ENCODE measurements at places on chromosomes 4 and X.

- DNase-seq: no peak
These were observed 30.0 kb upstream of the HUWE1 start for GRCh38 chrX:53716328-53717088.

GRCh38 chr4:30559481-30559880, 160.7 kb upstream of the PCDH7 start:
- DNase-seq: no peak

GRCh38 chr4:87216469-87216868, 3.9 kb downstream of the KLHL8 start:
- DNase-seq: no peak

- no peak for DNase-seq
These were observed 380.4 kb downstream of the GPM6A start for GRCh38 chr4:175431694-175432093.

- no peak for DNase-seq
These were observed 307 bp upstream of the ATRX start for GRCh38 chrX:77786365-77786680.

DNA sequence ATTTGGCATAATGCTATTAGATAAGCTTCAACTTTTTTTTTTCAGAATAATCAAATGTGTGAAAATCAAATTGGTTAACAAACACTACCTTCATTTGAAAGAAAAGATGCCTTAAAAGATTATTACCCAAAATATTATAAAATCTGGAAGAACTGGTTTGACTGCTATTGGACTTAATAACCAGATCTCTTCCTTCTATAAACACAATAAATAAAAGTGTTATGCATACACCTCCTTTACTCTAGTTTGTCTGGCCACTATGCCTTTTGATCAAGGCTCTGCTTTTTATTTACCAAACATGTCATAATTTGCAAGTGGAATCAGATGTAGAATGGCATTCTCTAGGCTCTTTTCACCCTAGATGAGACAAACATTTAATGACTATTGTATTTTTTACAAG, 897.3 kb upstream of the EPHA5 start:
- DNase-seq: no peak

DNA sequence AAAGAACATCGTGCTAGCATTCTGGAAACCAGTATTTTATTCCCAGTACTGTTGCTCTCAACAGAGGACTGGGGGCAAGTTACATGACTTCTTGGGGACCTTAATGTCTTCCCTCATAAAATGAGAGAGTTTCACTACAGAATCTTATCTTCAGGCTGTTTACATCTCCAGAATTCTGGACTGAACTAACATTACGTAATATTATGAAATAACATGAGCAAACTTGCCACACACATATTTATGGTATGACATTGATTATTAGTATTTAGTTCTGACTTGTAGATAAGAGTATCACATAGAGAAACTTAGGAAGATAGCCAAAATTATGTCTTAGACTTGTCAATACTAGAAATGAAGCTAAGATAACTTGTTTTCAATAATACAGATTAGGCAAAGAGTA, 68.0 kb downstream of the NFKB1 start:
- no peak for DNase-seq

All from cortex of kidney (tissue), 1 donor.